Activated CD4-positive, alpha-beta T cell treated with anti-CD3 and anti-CD28 coated beads, Interleukin-2, Interleukin-4, amounts not matched to agents 100 ng/mL and 50 ng/mL, durations not matched to agents 16 hours and 8 hours (primary cell): ENCODE measurements at places on chromosomes 7 and 10.

GRCh38 chr7:75850235-75850634 lies 28.6 kb upstream of the RHBDD2 start:
- no peak for DNase-seq

GRCh38 chr7:152108359-152108758 lies 82.9 kb downstream of the GALNT11 start:
- no peak for DNase-seq

DNA sequence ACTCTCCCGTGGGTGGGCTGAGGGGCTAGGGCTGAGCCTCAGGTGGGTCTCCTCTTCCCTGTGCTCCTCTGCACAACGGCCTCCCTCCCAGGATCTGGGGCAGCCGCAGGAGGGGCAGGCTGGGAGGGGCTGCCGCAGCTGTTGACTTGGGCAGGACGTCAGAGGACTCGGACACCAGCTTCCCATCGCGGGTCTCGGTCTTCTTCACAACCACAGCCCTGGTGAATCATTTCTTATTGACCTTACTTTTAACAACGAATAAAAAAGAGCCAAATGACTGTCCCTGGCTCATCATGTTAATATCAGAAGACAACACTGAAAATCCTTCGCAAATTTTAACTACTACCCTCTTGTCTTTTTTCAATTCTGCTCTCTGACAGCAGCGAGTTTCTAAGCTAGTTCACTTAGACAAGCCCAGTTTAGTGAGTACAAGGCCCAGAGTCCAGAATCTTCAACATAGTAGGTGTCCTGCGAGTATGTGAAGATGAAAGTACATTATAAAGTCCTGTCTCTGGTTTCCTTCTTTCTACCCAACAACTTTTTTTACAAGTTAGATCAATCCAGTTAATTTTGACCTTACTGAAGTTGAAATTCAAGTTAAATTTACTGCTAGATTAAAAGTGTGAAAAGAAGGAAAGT lies 32.4 kb downstream of the CTNNA3 start:
- DNase-seq, result no peak

DNA sequence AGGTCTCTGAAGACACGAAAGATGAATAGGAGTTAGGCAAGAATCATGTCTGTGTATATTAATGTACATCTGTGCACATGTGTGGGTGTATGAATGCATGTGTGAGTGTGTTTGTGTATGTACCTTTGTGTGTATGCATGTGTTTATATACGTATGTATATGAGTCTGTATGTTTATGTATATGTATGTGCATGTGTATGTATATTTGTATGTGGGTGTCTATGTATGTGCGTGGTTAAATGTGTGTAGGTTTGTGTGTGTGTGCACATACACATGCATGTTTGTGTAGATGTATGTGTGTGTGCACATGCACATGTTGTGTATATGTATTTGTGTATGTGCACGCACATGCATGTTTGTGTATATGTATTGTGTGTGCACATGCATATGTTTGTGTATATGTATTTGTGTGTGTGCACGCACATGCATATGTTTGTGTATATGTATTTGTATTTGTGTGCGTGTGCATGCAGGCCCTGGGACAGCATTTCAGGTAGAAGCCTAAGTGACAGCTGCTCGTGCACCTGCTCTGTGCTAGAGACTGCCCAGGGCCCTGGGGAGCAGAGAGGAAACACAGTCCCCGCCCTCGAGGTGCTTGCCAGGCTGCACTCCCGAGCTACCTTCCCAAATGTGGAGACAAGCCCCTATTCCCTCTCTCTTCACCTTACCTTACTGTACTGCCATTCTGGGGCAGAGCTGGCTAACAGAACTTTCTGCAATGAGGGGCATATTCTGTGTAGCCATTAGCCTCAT lies 12.1 kb downstream of the PNLIPRP1 start:
- no peak for DNase-seq

GRCh38 chr7:36244429-36244828 lies 91.4 kb downstream of the EEPD1 start:
- DNase-seq, result no peak
